NCI-H2081 treated with DMSO at 0.1 percent for 48 hours (cell line): ENCODE measurements at places on chromosomes 16 and 17.

GRCh38 chr17:17971431-17972125 is 622 bp downstream of the TOM1L2 start:
- DNase-seq = no peak

GRCh38 chr17:49875685-49876084 is 27.8 kb upstream of the TAC4 start:
- DNase-seq = no peak

DNA sequence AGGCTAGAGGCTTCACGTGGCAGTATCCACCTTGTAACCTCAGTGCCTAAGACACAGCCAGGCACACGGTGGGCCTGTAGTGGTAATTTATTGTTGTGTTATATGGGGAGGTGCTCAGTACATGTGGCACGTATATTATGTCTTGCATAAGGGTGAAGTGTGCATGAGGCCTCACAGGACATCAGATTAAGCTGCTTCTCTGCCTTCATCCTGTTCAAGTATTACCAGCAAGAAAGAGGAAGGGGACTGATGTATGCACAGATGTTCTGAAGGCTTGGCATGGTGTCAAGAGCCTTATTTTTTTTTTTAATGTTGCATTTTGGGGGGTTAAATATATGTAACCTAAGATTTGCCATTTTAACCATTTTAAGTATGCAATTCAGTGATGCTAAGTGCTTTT is 71.6 kb downstream of the ABCC1 start:
- no peak for DNase-seq

- DNase-seq = no peak
Measured at GRCh38 chr17:6753006-6753445, 2.8 kb upstream of the XAF1 start.

GRCh38 chr16:78650339-78651074 is 551.1 kb downstream of the WWOX start:
- DNase-seq = no peak

GRCh38 chr16:15571557-15571956 is 71.4 kb downstream of the MARF1 start:
- DNase-seq = no peak

GRCh38 chr17:49576917-49577649 is 1.4 kb downstream of the NXPH3 start:
- no peak for DNase-seq

GRCh38 chr16:3015865-3016521 is 2.0 kb downstream of the CLDN6 start:
- DNase-seq = no peak

DNA sequence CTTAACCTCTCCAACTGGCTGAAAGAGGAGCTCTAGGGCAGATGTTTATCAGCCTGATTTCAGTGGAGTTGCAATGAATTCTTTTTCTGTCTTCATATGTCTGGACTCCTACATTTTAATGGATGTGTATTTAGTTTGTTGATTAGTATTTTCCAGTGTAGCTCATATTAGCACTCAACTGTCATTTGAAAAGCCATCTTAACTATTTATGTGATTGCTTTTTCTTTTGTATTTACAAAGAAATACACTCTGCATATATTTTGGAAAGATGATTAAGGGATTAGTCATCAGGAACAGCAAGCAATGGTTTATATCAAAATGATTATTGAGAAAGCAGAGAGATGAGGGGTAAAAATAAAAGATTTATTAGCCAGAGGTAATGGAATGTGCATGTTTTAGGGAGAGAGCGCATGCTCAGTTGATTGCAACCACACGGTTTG is 71.1 kb downstream of the WWOX start:
- DNase-seq = no peak

DNA sequence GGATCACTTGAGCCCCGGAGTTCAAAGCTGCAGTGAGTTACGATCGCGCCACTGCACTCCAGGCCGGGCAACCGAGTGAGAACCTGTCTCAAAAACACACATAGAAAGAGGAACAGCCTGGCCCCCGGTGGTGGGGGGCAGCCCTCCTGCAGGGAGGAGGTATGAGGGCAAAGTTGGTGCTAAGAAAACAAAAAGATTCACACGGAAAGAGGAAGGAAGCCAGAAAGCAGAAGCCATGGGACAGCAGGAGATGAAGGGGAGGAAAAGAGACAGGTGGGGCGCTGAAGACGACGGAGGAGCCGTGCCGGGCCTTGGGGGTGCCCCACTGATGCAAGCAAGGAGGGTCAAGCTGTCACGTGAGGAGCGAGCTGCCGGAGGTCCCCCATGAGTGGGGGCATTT is 8.2 kb upstream of the C16orf74 start:
- no peak for DNase-seq

- DNase-seq = no peak
Measured at GRCh38 chr16:23728112-23728477, 15.1 kb upstream of the ERN2 start.

GRCh38 chr16:68247400-68247799 is 2.2 kb downstream of the PLA2G15 start:
- DNase-seq = no peak

GRCh38 chr17:73782641-73783381 is 138.6 kb upstream of the SDK2 start:
- DNase-seq = no peak

DNA sequence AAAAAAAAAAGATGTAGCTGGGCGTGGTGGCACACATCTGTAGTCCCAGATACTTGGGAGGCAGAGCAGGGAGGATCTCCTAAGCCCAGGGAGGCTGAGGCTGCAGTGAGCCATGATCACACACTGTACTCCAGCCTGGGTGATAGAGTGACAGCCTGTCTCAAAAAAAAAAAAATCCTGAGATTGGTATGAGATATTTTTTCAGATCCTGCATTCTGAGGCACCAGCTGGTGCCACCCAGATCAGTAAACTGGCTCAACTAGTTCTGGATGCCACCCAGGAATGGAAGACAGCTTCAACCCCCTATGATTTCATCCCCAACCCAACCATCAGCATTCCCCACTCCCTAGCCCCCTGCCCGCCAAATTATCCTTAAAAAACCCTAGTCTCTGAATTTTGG is 7.1 kb upstream of the GJC1 start:
- DNase-seq = no peak

DNA sequence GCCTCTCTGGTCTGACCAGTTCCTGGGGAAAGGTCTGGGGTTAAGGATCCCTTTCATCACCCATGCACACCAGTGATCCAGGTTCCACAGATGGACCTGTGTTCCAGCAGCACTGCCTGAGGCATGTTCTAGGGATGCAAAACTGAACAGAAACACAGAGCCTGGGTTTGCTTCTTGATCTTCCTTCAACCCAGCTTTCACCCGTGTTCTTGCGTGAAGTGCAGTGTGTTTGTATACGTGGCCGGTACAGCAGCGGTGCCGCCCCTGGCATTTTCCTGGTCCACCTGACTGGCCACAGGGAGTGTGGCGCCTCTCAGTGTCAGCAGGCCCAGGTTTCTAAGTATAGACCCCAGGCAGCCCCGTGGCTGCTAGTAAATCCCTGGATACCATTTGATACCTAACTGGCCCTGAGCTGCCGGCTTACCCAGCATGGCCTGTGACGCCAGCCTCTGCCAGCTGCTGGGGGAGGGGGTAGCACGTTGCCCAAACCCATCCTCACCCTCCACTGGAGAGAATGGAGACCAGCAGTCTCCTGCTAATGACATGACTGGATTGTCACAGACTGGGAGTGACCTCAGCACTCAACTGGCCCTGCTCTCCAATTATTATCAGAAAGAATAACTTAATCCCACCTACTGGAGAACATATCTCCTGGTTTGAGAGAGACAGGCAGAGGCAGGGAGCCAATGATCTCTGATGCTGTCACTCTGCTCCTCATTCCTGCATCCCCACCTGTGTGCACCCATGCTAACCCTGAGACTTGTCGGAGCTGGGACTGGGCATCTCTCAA is 59.2 kb upstream of the LGALS9 start:
- no peak for DNase-seq

DNA sequence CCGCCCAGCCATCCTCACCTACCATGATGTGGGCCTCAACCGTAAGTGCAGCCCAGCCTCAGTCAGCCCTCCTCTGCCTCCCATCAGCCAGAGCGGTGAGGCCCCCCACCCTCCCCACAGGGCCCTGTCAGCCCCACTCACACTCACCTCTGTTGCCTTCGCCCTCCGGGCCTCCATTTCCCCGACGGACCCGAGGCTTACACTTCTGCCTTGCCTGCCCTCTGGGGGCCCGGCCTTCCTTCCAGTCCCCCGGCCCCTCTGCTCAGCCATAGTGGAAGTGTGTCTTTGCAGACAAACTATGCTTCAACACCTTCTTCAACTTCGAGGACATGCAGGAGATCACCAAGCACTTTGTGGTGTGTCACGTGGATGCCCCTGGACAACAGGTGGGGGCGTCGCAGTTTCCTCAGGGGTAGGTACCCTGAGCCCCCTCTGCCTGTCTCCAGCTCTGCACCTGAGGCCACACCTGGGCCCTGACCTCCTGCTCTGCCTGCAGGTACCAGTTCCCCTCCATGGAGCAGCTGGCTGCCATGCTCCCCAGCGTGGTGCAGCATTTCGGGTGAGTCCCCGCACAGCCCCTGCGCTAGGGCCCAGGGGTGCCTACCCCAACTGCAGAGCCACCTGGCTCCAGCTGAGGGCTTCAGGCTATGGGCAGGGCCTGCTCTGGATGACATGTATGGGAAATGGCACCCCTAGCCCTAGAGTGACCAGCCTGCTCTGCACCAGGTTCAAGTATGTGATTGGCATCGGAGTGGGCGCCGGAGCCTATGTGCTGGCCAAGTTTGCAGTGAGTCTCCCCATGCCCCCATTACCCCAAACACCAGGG is 4.1 kb downstream of the NDRG4 start:
- no peak for DNase-seq

DNA sequence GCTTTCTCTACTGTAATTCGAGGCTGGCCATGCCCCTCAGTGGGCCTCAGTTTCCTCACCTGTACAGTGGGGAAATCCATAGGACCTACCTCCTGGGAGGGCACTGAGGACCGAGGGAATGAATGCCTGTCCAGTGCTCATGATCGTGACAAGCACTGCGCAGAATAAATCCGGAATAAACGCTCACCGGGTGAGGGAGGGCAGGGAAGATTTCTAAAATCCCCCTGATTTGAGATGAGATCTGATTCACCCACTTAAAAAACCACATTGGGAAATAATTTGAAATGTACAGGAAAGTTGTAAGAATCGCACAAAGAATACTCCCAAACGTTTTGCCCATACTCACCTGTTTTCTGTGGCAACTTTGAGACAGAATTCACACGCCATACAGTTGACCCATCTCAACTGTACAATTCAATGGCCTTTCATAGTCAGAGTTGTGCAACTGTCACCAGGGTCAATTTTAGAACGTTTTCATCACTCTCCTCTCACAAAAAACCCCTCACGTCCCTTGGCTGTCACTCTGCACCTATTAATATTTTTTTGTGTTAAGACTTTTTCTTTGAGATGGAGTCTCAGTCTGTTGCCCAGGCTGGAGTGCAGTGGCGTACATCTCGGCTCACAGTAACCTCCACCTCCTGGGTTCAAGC is 49.8 kb downstream of the IRF8 start:
- no peak for DNase-seq

- DNase-seq = no peak
Measured at GRCh38 chr17:57880086-57880456, 30.2 kb upstream of the MRPS23 start.

- no peak for DNase-seq
Measured at GRCh38 chr17:77437017-77437416, 296.2 kb downstream of the SEC14L1 start.

- DNase-seq = no peak
Measured at GRCh38 chr17:55144518-55144917, 120.2 kb upstream of the HLF start.

DNA sequence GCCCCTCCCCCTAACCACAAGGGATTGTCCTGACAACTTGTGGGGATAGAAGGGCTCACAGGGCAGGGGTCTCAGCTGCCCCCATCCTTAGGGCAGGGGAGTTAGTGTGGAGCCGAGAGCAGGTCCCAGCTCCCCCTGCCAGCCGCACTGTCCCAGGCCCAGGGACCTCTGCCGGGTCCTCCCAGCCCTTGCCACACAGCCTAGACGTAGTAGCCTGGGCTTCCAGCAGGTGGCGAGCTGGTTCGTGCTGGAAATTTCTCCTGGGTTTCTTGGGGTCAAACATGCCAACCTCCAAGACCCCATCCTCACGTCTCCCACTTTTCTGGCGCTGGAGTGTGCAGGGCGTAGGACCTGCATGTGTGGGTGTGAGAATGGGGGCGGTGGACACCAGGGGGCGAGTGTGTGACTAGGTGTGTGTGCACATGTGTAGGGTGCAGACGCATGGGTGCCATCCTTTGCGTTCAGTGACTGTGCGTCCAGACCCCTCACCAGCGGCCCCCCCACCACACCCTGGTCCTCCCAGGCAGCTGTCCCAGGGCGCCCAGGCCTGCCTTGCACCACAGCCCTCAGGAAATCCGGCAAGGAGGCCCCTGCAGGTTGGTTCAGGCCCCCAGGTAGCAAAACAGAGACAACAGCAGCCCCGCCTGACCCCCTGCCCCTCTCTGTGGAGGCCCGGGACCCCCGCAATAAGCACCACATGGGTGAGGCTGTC is 29.5 kb downstream of the SBK1 start:
- no peak for DNase-seq

GRCh38 chr16:72808754-72809153 is 239.2 kb downstream of the ZFHX3 start:
- no peak for DNase-seq

DNA sequence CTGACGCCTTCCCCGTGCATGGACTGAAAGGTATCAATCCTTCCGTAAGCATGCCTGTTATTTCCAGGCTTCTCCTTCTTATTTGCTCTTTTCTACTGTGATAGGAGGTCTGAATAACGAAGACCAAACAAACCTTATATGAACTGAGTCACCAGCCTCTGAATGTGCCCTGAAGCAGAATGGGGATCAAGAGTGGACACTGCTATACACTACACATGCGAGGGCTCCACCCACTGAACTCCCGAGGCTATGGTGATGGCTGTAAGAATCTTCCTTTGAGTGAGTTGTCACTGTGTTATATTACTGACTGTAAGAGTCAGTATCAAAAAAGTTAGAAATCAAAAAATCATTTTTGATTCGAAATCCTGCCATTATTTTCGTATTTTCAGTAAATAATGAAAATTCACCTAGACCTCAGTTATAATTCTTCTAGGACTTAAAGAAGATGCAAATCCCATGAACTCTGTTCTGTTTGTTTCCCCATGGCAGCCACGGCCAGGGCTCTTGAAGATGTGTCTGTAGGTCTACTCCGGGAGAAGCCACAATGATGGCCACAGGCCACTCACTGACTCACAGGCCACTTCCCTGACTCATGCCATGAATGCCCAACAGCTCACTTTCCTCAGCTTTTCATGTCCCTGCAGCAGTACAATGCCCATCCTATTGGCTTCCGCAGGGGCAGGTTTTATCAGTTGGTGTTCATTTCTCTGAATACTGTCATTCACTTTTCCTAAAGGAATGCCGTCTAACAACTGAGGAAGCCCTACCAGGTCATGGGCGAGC is 54.7 kb downstream of the ZZEF1 start:
- DNase-seq = no peak

- no peak for DNase-seq
Measured at GRCh38 chr16:22670551-22671041, 143.4 kb upstream of the HS3ST2 start.

- no peak for DNase-seq
Measured at GRCh38 chr16:67979955-67980678, at the start of gene DPEP3. DPEP3 (minus strand) TSS chr16:67980499; CDS start chr16:67980380, 119 bp downstream.

DNA sequence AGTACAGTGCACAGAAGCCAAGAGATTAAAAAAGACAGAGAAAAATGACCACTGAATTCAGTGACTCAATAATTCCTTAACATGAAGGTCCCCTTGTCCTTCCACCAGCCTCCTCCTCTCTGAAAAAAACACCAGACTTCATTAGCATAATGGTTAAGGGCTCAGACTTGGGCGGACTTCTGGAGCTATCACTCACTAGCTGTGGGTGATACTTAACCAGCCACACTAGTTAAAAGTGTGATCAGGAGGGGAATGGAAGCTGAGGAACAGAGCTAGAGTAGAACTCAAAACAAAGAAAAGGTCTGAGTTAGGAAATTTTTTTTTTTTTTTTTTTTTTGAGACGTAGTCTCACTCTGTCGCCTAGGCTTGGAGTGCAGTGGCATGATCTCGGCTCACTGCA is 23.2 kb downstream of the ZNF652 start:
- no peak for DNase-seq
